Stimulated activated CD4-positive, alpha-beta T cell treated with anti-CD3 and anti-CD28 coated beads, Interleukin-1b, Interleukin-23, amount 100 ng/mL, for 4 hours (primary cell): ENCODE measurements at places on chromosomes 2 and 18.
A peak's percentile ranks its signal among the peaks of the same experiment; 100 is the strongest.

DNA sequence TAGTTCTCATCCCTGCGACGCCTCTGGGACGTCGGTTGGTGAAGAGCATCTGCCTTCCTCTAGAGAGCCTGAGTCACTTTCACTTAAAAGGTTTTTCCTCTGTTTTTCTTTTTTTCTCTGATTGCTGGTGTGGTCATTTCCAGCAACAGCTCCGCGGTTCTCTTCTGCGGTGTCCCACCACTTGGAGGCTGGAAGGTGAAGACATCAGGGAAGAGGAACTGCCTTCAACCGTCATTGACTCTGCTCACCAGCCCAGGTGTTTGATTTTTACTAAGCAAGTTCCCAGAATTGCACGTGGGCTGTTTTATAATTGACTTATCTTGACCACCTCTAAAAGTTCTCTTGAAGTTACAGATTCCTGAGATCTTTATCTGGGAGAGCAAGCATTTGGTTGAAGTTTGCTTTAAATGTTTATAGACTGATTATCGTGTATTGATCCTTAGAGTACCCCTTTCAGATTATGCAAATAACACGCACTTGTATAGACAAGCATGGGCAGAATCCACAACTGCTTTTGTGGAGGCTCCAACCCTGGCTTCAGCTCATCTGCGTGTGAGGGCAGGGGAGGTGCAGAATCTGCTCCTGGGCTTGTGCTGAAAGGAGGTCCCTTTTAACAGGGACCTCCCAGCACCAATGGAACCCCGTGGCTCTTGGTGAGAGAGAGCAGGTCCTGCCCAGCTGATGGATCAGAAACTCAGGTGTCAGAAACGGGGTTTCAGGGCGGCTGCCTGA is 3.5 kb downstream of the CTDP1 start:
- DNase-seq: no peak

GRCh38 chr2:234694244-234695013 is 197.5 kb upstream of the ARL4C start:
- no peak for DNase-seq

- DNase-seq: no peak
Measured at GRCh38 chr2:238709325-238710025, 138.4 kb upstream of the TWIST2 start.

- DNase-seq: no peak
Measured at GRCh38 chr2:178205853-178206521, 11.7 kb downstream of the OSBPL6 start.

GRCh38 chr2:12716282-12717190 is at the start of gene TRIB2:
Gene TRIB2 (plus strand): TSS chr2:12716936. CDS start chr2:12718308, 1,372 bp downstream.
- DNase-seq: peak; percentile 87

DNA sequence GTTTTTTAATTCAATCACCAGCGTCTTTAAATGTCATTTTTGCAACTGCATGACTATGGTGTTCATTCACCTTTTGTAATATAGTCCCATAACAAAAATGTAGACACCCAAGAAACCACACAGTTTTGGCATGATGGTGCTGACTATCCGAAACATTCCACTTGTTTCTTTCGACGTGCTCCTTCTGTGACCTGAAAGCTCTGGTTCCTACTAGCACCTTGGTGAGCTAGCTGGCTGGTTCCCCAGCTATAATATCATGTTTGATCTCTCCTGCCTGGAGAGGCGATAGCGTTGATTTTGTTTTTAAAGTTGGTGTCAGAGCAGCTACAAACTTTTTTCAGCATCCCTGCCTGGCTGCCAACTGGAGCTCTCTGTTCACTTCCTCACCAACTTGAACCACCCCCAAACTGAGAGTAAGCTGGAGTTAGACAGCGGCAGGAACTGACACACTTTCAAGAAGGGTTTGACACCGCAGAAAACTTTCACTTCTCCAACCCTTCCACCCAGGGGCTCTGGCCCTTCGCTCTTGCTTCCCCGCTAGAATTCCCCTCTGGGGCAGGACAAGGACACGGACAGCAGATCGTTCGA is 1.1 kb downstream of the ATAD2B start:
- DNase-seq: peak; percentile 38

GRCh38 chr2:168567836-168568235 is 111.8 kb downstream of the CERS6 start:
- DNase-seq: no peak

- no peak for DNase-seq
Measured at GRCh38 chr2:37378411-37378810, 34.0 kb downstream of the QPCT start.

- no peak for DNase-seq
Measured at GRCh38 chr2:70514612-70515055, 39.0 kb downstream of the TGFA start.

- no peak for DNase-seq
Measured at GRCh38 chr2:142863485-142863961, 13.9 kb upstream of the KYNU start.

DNA sequence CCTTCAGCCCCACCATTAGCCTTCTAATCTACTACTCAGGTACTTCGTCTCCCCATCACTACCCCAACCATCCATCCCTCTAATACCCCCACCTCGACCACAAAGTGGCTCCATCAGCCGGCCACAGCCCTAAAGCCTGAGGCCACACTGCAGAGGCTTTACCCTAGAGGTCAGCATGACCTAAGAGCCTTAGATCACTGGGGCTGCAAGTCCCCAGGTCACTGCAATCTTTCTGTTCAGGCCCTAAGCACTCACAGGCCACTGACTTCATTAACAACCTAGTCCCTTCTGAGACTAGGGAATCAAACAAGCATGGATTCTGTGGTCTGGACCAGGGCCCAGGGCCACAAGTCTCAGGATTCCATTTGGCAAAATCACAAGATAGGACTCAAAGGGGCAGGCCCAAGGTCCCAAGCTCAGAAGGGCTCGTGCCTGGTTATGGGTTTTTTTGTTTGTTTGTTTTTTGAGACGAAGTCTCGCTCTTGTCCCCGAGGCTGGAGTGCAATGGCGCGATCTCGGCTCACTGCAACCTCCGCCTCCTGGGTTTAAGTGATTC is 37.0 kb upstream of the PKDCC start:
- DNase-seq: no peak

DNA sequence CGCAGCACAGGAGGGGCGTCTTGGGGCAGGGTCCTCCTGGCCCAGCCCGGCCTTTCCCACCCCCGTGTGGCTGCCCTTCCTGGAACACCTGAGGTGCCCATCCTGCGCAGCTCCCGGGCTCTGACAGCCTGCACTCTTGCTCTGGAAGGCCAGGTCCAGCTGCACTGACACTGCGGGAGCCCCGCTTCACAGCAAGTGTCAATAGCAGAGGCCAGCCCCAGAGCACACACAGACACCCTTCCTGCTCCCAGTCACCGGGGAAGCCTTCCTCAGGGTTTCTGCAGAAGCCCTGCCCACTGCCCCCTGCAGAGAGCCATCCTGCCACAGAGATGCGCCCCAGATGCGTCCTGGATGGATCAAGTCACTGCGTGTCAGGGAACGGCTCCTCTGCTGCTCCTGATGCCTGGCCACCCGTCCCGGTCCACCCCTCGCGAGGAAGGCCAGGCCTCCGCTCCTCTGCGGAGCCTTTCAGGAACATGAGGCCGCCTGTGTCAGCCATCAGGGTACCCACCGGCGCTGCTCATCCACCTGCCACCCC is 519.2 kb upstream of the MYT1L start:
- DNase-seq: no peak

DNA sequence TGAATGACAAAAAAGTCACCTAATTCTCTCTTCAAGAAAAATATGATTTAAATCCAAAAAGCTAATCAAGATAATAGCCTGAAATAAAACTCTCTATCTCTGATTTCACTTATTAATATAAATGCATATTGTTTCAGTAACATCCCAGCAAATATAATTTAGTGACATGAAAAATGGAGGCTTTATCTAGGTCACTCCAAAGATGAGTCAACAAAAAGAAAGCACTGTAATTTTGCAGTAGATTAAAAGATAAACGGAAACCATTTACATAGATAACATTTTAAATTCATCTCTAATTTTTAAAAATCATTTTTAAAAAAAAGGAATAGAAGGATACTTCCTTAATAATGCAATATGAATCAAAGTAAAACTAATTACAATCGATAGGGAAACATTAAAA is 76.9 kb downstream of the INPP5D start:
- DNase-seq: no peak

DNA sequence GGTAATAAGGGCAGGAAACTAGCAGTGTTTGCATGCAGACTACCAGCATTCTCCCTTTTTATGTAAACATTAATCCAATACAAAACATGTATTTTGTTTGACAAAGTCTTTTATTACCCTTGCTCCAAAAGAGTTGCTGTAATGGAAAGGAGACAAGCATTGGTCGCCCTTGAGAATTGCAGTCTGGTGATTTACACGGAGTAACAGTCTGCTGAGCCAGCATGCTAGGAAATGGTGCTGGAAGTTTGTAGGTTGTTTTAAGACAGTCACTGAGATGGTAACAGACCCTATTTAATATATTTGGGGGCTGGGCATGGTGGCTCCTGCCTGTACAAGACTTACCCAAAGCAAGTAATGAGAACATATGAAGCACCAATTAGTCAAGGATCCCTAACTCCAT is 2.8 kb upstream of the PRKCE start:
- DNase-seq: no peak

- DNase-seq: no peak
Measured at GRCh38 chr2:220167956-220168355, 540.5 kb downstream of the SLC4A3 start.

DNA sequence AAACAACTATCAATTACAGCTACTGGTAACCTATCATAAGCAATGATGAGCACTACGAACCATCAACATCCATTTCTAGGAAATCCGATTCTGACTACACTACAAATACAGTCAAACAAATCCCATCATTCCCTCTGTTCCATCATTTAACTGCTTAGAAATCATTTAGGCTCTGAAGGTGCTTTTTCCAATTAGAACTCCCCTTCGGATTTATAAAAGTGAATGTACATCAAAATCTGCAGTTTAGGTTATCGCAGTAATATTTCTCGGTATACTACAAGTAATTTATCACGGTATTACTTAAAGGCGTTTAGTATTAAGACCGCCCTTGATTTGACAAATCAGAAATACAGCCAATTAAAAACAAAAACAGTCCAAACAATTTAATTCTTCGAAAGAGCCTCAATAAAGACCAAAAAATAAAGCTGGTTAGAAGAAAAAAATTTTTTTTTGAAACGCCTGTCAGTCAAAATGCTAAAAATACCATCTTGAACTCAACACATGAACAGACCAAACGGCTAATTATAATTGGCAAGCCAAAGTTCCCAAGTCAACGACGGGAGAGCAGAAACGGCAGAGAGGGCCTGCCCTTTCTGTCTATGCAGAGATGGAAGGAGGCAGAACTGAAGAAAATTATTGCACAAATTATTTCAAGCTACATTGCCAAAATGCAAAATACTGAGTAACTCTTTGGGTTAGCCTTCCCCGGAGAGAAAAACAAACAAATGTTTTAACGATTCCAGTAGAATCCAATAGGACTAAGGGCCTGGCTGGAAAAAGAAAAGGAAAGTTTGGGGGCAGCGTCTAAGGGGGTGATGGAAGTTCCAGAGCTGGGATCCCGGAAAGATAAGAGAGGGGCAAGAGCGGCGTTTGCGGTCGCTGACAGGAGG is 1.2 kb downstream of the VPS54 start:
- no peak for DNase-seq

GRCh38 chr2:30272761-30273573 is 41.6 kb downstream of the LBH start:
- no peak for DNase-seq

DNA sequence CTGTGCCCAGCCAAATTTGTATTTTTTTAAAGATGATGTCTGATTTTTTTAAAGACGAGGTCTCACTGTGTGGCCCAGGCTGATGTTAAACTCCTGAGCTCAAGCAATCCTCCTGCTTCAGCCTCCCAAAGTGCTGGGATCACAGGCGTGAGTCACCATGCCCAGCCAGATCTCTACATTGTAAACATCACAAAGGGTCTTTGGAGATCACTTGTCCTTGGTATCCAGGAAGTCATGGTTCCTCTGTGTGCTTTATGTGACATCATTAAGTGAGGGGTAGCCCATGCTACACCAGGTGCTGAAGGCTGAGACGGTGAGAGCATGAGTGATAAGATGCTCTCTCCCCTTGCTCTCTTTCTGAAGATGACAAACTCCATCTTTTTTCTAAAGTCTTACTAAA is 7.0 kb upstream of the NUP35 start:
- no peak for DNase-seq

DNA sequence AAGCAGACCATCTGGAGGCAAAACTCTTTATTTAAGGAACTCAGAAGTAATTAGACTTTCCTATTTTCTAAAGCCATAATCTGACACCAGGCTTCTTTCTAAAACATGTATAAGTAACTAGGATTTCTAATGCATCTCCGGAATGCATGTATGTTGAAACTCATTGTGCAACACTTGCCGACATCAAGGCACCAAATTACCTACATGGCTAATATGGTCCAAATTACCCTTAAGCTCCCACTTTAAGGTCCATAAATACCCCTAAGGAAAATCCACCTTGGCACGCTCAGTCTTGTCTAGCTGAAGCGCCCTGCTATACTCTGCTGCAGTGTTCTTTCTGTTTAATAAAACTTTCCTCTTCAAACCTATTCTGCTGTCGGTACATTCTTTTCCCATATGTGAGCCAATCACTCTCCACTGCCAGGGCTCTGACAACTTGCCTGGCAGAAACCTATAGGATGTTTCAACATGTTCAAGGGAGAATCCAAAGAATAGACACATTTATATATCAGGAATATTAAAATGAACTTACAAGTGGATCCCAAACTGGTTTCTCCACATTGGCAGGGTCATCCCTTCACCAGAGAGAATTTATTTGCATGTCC is 171.9 kb downstream of the GALNT1 start:
- no peak for DNase-seq

DNA sequence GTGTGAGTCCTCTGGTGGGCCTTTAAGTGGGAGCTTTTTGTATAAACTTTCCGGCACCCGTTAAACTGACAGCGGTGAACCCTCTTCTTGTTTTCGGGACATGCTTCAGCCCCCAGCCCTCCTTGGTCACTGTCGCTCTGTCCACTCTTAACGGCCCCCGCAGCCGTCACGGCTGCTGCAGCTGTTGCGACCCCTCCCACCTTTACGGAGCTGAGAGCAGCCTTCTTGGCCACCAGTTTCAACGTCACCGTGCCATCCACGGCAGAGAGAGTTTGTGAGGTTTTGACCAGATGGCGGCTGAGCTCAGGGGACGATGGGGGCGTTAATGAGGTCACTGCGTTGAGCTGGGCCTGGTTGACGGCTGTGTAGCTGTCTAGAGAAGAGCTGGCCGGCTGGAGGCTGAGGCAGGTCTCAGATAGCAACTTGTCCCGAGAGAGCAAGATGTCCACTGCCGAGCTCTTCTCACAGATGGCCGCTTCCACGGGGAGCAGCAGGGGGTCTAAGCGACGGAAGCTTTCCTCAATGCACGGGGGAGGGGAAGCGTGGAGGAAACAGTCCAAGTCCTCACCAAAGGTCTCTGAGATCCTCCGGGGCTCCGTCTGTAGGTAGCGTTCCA is 41.9 kb downstream of the KLF7 start:
- DNase-seq: no peak

GRCh38 chr18:3605486-3605952 is 155.5 kb downstream of the TGIF1 start:
- no peak for DNase-seq
